Stimulated activated CD8-positive, alpha-beta memory T cell treated with anti-CD3 and anti-CD28 coated beads, Interleukin-4, amount 100 ng/mL, for 4 hours (primary cell): ENCODE measurements at places on chromosomes 1 and 21.
A peak's percentile ranks its signal among the peaks of the same experiment; 100 is the strongest.

GRCh38 chr1:217088521-217089284, 365.5 kb upstream of the ESRRG start:
- no peak for DNase-seq

GRCh38 chr1:180836449-180836848, 76.2 kb upstream of the KIAA1614 start:
- DNase-seq, result no peak

- DNase-seq, result no peak
These were observed 1.0 kb upstream of the TMEM61 start for GRCh38 chr1:54979327-54979891.

- DNase-seq, result no peak
These were observed 7.1 kb downstream of the FAM89A start for GRCh38 chr1:231032963-231033362.

DNA sequence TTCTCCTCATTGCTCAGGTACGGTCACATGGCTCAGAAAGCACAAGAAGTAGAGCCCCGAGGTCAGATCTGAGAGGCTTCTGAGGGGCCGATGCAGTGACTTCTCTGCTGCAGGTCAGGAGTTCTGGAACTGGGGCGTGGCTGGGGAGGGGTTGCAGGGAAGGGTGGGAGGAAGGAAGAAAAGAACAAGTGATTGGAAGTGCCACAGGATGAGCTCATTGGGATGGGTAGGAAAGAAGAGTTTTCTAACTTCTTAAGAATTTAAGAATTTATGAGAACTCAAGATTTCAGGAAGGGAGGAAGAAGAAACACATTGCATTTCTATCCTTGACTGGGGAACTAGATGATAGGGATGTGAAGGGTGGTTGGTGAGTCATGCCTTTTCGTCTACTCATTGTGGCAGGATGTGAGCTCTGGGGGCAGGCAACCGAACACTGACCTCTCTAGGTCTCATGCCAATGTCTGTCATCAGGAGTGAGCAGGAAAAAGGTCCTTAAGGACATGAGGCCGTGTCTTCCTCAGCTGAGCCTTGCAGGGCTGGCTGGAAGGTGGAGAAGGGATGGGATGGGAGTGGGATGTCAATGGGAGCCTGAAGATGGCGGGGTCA, 497 bp downstream of the FCRLB start:
- DNase-seq, result no peak

DNA sequence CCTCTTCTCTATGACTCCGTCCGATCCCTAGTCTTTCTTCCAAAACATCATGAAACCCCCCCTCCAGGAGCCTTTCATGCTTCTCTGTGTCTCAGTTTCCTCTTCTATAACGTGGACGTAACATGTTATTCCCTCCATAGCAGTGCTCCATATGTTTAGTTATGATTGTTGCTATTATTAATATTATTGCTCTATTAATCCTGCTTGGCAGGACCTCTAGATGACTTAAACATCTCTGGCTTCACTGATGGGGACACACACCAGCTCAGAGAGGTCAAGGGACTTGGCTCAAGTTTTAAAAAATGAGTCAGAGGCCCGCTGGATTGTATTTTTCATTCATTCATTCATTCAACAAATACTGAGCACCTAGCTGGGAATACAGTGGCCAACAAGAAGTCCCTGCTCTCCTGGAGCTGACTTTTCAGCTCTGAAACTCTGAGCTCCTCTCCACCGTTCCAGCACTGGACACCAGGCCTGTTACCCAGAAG, 404 bp upstream of the CPLANE2 start:
- DNase-seq, result no peak

- no peak for DNase-seq
These were observed 90.9 kb upstream of the SLC44A3 start for GRCh38 chr1:94729267-94729666.

GRCh38 chr1:8323706-8324105, 5.8 kb downstream of the SLC45A1 start:
- no peak for DNase-seq

GRCh38 chr1:208231881-208232661, 12.1 kb downstream of the PLXNA2 start:
- DNase-seq, result no peak

- no peak for DNase-seq
These were observed 3.5 kb upstream of the PADI1 start for GRCh38 chr1:17201201-17202021.

DNA sequence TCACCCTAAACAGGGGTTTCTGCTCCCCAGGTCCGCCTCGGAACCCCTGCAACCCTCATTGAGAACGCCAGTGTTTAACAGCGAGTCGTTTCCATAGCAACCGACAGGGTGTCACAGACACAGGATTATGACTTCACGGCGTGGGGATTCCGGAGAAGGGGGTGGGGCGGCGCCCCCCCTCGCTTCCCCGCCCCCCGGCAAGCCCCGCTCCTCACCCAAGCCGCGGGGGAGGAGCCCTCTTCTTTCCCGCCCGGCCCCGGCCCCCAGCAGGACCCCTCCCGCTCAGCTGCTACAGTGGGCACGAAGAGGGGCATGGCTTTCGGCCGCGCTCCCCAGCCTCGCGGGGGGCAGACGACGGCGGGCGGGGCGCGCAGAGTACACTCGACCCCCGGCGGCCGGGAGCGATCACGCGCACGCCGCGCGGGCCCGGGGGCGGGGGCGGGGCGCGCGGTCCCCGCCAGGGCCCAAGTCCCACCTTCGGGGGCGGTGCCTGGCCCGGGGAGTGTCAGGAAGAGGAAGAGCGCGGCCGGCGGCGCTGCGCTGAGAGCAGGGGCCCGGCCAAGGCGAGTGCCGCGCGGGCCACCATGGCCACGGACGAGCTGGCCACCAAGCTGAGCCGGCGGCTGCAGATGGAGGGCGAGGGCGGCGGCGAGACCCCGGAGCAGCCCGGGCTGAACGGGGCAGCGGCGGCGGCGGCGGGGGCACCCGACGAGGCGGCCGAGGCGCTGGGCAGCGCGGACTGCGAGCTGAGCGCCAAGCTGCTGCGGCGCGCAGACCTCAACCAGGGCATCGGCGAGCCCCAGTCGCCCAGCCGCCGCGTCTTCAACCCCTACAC, at the start of gene EFHD2:
Gene EFHD2, plus strand, starts transcription at position 501 of the 835 bp plus-strand sequence. Its CDS starts 84 bp downstream, at position 585.
- DNase-seq, result peak; percentile 62

- DNase-seq, result no peak
These were observed 9.2 kb upstream of the FNBP1L start for GRCh38 chr1:93438716-93439115.

GRCh38 chr1:89608319-89608983, 24.5 kb upstream of the LRRC8C start:
- peak; percentile 53 for DNase-seq

DNA sequence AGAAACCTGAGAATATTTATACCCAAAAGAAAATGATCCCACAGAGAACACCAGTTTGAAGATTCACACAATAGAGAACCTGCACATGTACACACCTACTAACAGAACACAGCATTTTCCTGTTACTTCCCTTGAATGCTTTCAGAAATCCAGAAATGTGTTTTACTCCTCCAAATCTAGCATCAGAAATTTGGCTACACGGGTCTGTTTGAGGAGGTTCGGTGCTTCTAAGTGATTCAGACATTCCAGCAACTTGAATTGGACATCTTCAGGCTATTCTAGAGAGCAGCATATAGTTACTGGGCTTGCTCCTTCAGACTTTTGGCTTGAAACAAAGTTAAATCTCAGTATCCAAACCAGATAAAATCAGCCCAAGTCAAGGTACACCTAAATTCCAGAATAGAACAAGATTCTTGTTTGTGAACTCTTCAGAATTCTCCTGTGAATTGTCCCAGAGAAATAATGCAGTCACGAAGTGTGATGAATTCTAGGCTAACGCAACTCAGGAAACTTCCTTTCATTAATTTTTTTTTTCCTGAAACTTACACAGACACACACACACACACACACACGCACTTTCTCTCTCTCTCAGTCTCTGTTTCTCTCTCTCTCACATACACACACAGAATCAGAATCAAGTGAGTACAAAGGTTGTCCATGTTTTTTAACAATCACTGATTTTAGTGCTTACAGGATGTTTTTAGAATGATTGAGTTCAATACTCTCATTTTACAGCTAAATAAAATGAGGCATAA, 278.4 kb upstream of the SNX7 start:
- DNase-seq, result no peak

- DNase-seq, result no peak
These were observed 1.2 kb upstream of the PTTG1IP start for GRCh38 chr21:44874497-44875315.

DNA sequence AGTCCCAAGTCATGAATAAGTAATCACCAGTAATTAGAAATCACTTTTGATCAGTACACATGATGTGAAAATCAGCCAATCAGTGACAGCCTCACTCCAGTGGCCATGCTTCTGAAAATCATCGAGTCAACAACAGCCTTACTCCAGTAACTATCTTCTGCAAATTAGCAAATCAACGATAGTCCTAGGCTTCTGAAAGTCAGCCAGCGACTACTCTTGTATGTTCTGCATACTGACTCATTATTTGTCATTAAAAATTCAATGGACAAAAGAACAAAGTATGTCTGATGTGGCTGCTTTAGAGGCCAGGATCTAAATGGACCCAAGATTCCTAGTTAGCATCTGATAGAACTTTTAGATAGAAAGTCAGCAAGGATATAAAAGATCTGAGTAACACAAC, 102.5 kb downstream of the GPR52 start:
- no peak for DNase-seq

DNA sequence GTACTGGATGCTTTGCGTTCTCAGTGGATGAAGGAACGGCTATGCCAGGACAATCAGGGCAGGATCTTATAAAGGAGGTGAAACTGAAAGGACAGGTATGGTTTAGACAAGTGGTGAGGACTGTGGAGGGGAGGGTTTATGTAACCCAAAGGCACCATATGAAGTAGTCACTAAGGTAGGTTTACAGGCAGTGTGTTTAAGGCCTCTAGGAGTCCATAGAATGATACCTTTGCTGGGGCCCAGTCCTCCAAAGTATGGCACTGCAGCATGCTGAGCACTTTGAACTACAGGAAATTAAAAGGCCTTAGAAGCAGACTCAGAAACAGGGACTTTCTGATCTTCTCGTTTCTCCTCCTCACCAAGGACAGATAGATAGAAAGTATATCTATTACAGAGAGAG, 304.7 kb upstream of the USP25 start:
- no peak for DNase-seq

GRCh38 chr1:247854899-247855545, 2.0 kb upstream of the TRIM58 start:
- DNase-seq, result no peak

- DNase-seq, result no peak
These were observed 21.5 kb upstream of the SLC44A5 start for GRCh38 chr1:75632350-75632949.

GRCh38 chr1:117669572-117669971, 63.7 kb downstream of the TENT5C start:
- no peak for DNase-seq

DNA sequence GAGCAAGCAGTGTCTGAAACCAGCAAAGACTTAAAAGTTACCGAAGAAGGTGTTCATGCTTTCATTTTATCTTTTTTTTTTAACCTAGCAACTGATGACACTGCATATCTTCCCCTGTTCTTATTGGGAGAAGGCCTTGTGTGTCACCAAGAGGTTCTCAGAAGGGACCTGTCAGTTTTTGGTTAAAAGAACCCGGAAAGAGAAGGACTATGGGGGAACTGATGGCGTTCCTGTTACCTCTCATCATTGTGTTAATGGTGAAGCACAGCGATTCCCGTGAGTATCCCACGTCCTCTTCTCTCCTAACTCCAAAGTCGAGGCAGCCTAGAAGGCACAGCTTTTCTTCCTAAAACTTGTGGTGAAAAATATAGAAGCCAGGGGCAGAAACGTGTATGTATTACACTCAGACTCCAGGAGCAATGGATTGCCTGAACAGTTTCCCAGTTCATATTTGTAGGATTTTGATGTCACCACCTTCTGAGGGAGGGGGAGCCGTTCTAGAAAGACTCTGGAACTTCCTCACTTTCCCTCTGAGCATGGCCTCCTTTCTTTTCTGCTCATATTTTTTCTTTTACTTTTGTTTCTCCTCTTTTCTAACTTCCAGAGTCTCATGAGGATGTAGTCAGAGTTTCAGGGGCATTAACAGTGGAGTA, at the start of gene MR1:
Gene MR1, plus strand, starts transcription at position 185 of the 653 bp plus-strand sequence. Its CDS starts 25 bp downstream, at position 210.
- DNase-seq, result no peak

DNA sequence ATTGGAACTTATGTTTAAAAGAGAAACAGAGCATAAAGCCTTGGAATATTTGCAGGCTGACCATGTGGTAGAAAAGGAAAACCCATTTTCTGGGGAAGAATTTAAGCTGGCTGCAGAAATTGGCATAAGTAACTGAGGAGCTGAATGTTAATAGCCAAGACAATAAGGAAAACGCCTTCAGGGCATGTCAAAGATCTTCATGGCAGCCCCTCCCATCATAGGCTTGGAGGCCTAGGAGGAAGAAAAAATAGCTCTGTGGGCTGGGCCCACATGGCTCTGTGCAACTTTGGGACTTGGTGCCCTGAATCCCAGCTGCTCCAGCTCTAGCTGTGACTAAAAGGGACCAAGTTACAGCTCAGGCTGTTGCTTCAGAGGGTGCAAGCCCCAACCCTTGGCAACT, 51.5 kb downstream of the CTH start:
- no peak for DNase-seq

- DNase-seq, result no peak
These were observed 6.0 kb downstream of the NUCKS1 start for GRCh38 chr1:205743977-205744376.

DNA sequence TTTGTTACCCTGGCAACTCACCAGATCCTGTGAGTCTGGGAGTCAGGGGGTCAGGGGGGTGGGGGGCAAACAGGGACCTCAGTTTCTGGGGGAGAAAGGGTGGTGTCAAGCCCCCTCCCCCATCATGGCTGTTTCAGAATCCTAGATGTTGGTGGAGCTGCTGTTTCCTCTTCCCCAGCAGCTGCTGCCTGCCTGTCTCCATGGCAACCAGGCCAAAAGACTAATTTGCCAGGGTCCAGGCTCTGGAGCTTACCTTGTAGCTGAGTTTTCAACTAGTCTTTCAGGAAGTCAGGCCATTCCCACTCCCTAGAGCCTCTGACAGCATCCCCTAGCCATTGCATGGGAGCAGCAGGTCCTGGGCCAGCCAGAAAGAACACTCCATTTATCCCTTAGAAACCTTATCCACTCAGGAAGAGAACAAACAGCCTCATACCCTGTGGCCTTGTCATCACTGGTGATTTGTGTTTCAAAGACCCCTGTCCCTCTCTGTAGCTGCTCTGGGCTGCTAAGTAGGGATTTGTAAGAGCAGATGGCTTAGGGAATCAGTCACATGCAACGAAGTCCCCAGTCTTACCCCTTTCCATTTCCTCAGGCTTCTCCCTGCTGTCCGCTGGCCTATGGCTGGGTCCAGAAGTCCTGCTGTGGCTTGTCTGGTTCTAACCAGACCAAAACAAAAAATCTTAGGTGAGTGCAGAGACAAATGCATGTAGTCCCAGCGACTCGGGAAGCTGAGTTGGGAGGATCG, 21.5 kb upstream of the STMN1 start:
- no peak for DNase-seq

DNA sequence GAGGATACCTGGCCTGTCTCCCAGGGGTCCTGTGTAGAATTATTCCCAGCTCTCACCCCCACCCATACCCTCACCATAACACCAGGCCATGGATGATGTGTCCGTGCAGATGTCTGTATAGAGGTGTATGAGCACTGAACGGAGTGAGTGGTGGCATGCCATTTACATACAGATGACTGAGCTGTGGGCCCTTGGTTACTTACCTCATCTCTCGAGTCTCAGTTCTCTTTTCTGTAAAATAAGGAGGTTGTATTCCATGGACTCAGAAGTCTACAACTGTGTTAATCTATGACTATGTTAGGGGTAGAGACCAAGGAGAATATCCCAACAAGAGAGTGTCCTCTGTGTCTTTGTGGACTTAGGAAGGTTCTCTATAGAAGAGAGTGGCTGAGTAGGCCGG, 65.6 kb upstream of the CD1D start:
- DNase-seq, result no peak
